ENCODE measurements at places on chromosomes 7 and 10.

- peak; percentile 31 for DNase-seq
Measured at GRCh38 chr10:112307358-112308124, 24.3 kb downstream of the TECTB start.

- no peak for DNase-seq
Measured at GRCh38 chr10:1253523-1254353, 197.6 kb downstream of the WDR37 start.

DNA sequence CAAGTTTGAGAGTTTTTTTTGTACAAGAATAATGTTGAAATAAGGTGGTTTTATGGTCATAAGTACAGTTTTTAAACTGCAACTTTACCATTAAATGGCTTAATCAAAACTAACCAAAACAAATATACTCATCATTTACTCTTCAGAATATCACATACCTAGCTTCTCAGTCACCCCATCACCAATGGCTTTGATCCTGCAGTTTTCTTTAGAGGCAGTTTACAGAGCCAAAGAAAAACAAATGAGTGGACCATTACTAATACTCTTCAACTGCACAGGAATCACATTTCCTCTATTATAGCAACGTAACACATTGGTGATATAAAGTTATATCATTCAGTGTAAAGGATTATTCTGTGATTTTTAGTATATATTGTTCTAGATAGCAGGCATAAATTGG, 576.1 kb upstream of the LRRTM3 start:
- no peak for DNase-seq

DNA sequence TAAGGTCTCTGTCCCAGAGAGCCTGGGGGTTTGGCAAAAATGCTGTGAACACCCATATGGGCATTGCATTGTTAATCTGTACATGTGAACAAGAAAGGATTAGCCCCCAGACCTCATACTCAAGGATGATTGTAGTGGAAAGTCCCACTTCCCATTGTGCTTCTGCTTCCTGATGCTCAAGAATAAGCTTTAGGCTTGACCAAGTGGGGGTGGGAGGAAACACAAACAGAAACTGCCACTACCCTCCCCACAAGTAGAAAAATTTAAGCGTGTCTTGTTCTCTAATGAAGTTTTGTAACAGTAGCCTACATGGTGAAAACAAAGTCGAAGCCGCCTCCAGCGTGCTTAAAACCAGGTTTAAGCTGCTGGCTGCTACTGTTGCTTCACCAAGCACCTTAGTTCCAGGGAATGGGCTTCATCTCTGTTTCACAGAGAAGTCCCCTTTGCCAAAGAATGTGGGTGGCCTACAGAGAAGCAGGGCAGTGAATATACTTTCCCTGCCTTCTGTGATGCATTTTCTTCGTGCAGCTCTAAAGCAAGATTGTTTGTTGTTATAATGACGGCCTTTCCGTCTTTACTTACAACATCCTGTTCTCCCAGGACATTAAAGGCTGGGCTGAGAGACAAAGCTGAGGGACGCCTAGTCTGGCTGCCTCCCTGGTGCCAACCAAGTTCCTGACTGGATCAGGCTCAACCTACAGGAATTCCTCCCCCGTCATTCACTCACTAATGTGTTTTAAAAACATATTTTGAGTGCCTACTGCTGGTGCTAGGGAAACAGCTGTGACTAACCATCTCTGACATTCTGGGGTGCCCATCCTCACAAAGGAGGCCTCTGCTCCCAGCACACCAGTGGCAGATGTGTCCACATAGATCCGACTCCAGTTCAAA, 32.1 kb upstream of the CCSER2 start:
- peak; percentile 78 for DNase-seq

GRCh38 chr7:2017481-2017891, 215.3 kb downstream of the MAD1L1 start:
- DNase-seq, result no peak

DNA sequence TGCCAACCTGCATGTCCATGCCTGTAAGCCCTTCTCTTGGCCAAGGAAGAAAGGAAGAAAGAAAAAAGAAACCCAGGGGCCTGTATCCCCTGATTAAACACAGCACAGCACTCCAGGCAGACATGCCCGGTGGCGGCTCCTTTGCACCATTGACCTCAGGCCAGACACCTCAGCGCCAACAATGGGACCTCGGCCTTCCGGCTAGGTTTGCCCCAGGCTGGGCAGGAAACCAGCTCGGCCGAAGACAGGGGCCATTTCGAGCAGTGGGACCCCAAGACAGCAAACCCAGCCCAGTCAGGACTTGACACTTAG, 2.8 kb downstream of the HOXA10 start:
- DNase-seq, result no peak

GRCh38 chr10:43692051-43692825, 43.6 kb upstream of the ZNF32 start:
- DNase-seq, result no peak

- DNase-seq, result peak; percentile 83
Measured at GRCh38 chr7:47480576-47481538, 101.1 kb downstream of the TNS3 start.

DNA sequence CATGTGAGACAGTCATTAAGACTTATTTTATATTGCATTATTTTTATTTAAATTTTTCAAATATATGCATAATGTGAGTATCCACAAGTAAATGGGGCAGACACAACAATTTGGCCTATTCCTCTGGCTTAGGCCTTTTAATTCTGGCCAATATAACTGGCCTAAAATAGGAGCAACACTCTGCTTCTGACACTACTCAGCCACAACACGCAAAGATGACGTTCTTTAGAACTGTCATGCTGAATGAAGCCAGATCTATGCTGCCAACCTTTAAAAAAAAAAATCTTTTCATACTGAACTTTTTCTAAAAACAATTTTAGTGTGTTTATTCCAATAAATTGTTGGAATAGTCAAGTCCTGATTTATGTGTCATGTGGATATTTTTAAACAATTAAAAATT, 355.0 kb upstream of the BMPER start:
- no peak for DNase-seq

- DNase-seq, result no peak
Measured at GRCh38 chr7:83984076-83984475, 210.5 kb downstream of the SEMA3A start.

DNA sequence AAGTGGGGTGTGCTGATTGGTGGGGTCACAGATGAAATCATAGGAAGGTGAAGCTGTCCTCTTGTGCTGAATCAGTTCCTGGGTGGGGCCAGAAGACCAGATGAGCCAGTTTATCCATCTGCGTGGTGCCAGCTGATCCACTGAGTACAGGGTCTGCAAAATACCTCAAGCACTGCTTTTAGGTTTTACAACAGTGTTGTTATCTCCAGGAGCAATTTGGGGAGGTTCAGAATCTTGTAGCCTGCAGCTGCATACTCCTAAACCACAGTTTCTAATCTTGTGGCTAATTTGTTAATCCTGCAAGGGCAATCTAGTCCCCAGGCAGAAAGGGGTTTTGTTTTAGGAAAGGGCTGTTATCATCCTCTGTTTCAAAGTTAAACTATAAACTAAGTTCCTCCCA, 17.0 kb upstream of the IFRD1 start:
- DNase-seq, result no peak

- no peak for DNase-seq
Measured at GRCh38 chr10:131747251-131747650, 153.6 kb upstream of the PPP2R2D start.

GRCh38 chr7:50497968-50498367, 47.8 kb upstream of the FIGNL1 start:
- no peak for DNase-seq

DNA sequence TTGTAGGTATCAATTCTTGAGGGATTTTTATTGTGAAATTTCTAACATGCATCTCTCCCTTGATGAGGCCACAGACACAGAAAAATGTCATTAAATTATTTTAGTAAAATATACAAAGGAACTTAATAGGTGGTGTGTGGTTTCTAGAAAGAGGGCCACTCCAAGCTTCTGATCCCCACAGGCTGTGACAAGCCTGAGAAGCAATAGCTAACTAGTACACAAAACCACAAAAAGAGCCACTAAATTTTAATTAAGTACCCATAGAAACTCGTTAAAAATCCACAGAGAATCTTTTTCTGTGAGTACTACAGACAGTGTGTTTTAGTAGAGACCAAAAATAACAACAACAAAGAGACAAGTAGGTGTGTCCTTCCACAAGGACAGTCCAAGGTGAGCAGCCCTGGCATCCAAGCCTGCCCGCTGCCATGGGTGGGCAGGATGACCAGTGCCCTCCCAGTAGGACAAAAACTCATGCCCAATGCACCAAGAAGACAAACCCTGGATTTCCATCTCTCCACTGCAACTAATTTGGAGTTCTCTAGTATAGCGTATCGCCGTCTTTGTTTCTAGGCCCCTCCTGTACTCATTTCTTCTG, 81.0 kb downstream of the RNF216 start:
- DNase-seq, result no peak

GRCh38 chr7:69335331-69335730, 262.9 kb upstream of the AUTS2 start:
- DNase-seq, result no peak

- no peak for DNase-seq
Measured at GRCh38 chr7:80520199-80520598, 8.3 kb upstream of the GNAT3 start.

- peak; percentile 59 for DNase-seq
Measured at GRCh38 chr7:103573479-103574058, 127.6 kb upstream of the SLC26A5 start.

GRCh38 chr7:140738280-140738679, 41.8 kb downstream of the NDUFB2 start:
- no peak for DNase-seq

- peak; percentile 26 for DNase-seq
Measured at GRCh38 chr10:43846187-43846680, 197.6 kb upstream of the ZNF32 start.

DNA sequence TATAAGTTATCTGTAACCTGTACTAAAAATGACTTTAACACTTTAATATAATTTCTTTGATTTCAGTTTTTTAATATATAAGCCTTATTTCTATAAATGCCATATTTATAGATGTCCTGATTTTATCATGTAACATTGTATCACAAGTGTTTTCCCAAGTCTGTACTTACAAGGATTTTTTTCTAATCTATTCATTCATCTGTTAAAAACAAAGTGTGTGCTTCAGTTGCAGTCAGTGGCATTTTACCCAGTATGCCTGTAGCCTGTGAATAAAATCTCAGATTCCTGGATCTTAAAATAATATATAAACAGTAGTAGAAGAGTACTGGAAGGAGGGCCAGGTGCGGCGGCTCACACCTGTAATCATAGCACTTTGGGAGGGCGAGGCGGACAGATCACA, 17.4 kb downstream of the PRKRIP1 start:
- DNase-seq, result no peak

GRCh38 chr7:43647673-43648472, 65.0 kb downstream of the STK17A start:
- DNase-seq, result peak; percentile 61

DNA sequence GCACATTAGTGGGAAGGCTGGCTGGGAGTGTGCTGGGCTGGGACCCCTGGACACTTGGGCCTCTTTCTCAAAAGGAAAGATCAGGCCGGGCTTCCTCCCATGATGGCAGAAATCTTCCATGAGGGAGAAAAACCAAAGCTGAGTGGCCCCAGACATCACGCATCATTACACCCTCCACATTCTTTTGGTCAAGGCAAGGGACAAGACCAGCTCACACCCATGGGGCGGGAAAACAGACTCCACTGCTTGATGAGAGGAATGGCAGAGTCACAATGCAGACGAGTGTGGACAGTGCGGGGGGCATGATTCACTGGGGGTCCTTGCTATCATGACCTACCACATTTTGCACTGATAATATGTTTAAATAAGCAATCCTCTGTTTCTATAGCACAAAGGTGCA, 73.3 kb downstream of the CREB3L2 start:
- no peak for DNase-seq

GRCh38 chr10:8137726-8138125, 83.2 kb downstream of the GATA3 start:
- peak; percentile 27 for DNase-seq

- DNase-seq, result no peak
Measured at GRCh38 chr10:119675483-119676170, 24.4 kb downstream of the BAG3 start.

GRCh38 chr10:96984541-96985131, 152.5 kb downstream of the LCOR start:
- peak; percentile 30 for DNase-seq

GRCh38 chr10:83153714-83154113, 985.6 kb upstream of the GHITM start:
- DNase-seq, result no peak

- DNase-seq, result no peak
Measured at GRCh38 chr7:151126491-151127137, 40.3 kb downstream of the AGAP3 start.

DNA sequence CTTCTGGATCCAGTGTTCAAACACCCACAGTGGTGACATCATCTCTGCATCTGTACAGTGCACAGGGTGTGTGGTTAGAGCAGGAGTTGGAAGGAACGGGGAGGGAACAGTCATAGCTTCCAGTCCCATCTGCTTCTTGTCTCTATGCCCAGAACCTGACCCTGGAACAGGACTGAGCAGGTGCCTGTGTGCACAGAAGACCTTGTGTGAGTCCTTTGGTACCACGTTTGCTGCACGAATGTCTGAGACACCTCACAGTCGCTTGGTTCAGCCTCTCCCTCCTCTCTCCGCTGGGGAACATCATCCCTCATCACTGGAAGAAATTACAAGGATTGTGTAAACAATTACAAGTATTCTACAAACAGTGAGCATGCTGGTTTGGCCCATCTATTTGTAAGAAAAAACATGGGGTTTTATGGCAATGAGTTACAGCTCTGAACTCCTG, 243.0 kb upstream of the KLF6 start:
- no peak for DNase-seq

- no peak for DNase-seq
Measured at GRCh38 chr10:69360485-69361302, 56.0 kb downstream of the TACR2 start.

DNA sequence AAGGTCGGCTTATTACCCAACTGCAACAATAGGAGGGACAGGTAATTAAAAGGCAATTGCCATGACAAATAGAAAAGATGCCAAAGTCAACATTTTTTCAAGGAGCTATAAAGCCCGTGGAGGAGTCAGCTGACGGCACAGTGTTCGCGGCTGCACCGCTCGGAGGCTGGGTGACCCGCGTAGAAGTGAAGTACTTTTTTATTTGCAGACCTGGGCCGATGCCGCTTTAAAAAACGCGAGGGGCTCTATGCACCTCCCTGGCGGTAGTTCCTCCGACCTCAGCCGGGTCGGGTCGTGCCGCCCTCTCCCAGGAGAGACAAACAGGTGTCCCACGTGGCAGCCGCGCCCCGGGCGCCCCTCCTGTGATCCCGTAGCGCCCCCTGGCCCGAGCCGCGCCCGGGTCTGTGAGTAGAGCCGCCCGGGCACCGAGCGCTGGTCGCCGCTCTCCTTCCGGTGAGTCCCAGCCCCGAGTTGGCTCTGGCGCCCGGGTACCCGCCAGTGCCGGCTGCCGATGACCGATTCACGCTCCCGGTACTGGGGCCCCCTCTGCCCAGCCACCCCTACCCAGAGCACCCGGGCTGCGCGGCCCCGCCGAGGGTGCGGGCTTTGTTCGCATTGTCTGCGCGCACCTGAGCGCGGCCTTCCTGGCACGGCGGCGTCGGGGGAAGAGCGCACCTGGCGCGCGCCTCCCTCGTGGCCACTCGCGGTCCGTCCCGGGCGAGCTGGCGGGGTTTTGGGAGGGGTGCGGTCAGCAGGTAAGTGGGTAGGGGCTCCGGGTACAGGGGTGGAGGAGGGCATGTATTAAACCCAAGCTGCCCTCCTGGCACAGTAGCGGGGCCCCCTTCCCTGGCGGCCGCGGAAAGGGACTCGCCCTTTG, at the start of gene VWA2:
Gene VWA2 (plus strand): TSS at position 138 of the 877 bp plus-strand sequence. CDS start 9,460 bp downstream, outside the sequence.
- DNase-seq, result no peak
